ENCODE measurements at places on chromosomes 7 and 10.

GRCh38 chr10:1935912-1936311, 198.6 kb upstream of the ADARB2 start:
- DNase-seq, result no peak

GRCh38 chr10:6305401-6306321, 102.9 kb downstream of the PFKFB3 start:
- no peak for DNase-seq

DNA sequence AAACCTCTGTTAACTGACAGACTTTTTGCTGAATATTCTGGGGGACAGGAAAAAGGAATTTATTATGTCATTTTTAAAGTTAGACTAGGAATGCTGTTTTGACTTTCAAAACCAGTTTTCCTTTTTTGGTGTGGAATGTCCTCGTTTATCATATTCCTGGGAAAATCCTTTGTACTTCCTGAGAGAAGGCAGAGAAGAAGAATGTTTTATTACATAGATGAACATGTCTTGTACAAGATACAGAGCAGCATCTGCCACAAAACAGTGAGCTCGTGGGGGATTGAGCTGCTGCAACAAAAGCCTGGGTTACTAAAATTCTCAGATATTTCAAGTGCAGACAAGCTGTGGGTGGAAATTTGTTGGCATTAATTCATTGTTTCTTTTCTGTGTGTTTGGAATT, 20.2 kb downstream of the MCU start:
- DNase-seq, result no peak

DNA sequence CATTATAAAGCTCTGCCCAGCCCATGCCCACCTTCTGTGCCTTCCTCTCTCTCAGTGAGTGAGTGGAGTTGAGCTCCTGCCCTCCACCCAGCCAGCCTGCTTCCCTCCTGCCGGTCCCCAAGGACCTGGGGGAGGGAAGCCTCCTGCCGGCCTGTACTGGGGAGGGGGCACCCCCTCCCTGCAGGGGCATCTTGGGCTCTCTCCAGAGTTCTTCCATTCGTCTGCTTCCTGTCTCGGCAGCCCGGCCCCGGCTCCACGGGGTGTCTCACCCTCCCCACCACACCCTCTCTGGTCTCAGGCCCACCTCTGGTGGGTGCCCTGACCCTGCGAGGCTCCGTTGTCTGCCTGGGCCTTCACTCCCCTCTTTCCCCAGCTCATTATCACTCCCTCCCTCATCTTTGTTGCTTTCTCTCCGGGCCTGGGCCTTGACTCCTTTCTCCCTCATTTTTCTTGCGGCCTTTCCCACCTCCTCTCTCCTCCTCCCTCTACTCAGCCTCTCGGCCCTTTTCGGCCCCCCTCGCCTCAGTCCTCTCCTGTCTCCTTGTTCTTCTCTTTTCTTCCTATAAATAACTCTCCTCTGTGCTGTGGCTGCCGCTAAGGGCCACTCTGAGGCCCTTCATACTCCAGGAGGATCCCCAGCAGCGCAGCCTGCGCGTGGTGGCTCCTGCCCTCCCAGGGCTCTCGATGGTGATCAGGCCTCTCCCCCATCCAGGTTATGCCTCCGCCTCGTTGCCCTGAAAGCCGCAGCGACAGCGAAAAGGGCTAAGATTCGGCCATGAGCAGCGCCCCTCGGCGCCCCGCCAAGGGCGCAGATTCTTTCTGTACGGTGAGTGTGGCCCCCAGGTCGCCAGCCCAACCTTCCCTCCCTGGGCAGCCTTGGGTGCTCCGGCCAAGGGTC, 2.1 kb downstream of the SLC4A2 start:
- no peak for DNase-seq

GRCh38 chr7:55254242-55254595, 110.9 kb upstream of the LANCL2 start:
- no peak for DNase-seq

GRCh38 chr10:48214716-48215485, 59.6 kb downstream of the FRMPD2 start:
- no peak for DNase-seq

DNA sequence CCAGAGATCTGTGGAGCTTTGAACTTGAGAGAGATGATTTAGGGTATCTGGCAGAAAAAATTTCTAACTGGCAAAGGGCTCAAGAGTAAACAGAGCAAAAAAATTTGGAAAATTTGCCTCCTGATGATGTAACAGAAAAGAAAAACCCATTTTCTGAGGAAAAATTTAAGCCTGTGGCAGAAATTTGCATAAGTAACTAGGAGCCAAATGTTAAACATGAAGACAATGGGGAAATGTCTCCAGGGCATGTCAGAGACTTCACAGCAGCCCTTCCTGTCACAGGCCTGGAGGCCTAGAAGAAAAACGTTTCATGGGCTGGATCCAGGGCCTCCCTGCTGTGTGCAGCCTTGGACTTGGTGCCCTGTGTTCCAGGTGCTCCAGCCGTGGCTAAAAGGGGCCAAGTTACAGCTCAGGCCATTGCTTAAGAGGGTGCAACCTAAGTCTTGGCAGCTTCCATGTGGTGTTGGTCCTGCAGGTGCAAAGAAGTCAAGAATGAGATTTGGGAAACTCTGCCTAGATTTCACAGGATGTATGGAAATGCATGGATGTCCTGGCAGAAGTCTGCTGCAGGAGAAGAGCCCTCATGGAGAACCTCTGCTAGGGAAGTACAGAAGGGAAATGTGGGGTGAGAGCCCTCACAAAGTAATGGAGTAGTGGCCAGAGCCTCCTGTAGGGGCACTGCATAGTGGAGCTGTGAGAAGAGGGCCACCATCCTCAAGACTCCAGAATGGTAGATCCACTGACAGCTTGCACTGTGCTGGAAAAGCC, 8.1 kb downstream of the SEMA3D start:
- DNase-seq, result no peak

DNA sequence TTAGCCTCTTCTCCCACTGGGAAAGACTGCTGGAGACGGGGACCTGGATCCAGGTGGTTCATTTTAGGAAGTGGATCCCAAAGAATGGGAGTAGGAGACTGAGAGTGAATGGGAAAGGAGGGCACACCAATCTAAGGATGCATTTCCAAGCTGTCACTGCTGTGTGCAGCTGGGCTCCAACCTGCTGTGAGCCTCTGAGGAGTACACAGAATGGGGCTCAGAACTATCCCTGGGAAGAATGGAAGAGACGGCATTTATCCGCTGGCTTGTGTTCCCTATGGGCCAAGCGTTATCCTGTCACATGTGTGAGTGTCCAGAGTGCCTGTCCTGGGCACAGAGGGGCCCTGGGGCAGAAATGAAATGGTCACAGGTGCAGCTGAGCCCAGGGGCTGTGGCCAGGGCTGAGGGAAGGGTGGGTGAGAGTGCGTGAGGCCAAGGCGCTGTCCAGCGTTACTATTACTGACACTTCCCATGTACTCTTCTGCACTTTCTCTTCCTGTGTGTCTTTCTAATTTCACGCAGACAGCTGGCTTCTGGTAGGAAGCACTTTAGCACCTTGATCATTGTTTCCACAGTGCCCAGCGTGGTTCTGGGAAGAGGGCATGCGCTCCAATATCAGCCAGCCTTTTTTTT, 35.4 kb upstream of the PODXL start:
- no peak for DNase-seq

GRCh38 chr7:149845257-149845980, 7.2 kb downstream of the ZNF862 start:
- DNase-seq, result no peak

DNA sequence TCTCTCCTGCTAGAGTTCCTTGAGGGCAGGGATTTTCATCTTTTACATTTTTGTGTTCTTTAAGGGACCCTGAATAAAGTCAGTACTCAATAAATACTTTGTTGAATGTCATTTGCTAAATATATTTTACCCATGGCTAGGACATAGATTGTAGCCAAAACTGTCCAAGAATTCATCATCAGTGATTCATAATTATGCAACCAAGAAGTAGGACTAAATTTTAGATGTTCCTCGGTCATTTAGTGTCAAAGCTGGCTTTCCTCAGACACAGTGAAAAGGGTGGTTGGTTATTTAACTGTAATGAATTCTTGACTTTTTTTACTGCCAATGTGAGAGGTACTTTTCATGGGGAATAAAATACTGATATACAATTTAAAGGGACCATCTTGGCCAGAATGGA, 3.3 kb downstream of the NUDT13 start:
- no peak for DNase-seq

DNA sequence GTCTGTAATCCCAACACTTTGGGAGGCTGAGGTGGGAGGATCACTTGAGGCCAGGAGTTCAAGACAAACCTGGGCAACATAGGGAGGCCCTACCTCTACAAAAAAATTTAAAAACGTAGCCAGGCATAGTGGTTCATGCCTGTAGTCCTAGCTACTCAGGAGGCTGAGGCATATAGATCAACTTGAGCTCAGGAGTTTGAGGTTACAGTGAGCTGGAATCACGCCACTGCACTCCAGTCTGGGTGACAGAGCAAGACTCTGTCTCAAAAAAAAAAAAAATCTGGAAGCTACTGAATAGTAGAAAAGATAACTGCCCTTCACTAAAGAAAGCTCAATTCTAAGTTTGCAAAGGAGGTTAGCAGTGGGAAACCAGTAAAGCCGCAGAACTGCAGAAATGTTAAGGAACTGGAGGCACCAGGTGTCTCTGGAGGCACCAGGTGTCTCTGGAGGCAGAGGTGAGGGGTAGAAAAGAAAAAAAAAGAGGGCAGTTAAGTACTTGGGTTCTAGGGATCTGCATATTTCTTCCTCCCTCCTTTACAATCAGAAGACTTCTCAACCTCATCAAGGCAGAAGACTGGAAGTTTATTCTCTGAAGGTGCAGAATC, 56.5 kb downstream of the RNLS start:
- DNase-seq, result no peak

GRCh38 chr7:23787272-23787671, 77.3 kb downstream of the STK31 start:
- DNase-seq, result no peak

- DNase-seq, result no peak
Observed at GRCh38 chr7:51013861-51014511, 231.3 kb upstream of the GRB10 start.

GRCh38 chr10:23081221-23081750, 14.1 kb upstream of the MSRB2 start:
- no peak for DNase-seq

GRCh38 chr7:51685794-51686193, 369.2 kb upstream of the COBL start:
- DNase-seq, result no peak

DNA sequence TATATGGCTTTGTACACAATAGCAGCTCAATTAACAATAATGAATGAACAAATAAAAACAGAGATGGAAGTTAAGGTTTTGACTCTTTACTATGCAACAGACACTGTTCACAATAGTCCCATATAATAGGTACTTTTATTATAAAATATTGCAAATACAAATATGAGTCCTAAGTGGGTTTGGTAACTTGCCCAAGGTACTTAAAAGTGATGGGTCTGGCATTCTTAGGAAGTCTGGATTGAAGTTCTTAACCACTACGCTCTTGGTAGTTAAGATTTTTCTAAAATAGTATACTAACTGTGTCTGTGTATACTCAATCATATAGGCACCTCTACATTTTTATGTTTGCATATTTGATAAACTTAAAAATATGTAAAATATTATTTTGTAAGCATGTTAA, 55.5 kb downstream of the HGF start:
- DNase-seq, result no peak

DNA sequence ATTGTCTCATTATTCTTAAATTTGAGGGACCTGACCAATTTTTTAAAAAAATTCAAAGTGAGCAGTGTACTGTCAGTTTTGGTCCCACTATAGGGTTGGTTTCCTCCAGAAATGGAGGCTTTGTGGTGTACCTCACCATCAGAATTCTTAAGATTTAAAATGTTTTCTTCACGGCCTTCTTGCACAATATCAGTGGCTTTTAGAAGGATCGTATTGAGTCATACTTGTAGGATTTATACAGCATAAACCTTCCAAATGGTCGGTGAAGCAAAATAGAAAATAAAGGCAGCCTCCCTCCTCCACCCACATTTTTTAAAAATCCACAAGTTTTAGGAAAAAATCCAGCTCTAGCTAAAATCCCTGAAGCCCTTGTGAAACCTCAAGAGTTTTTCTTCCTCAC, 126.4 kb downstream of the RNLS start:
- DNase-seq, result no peak

GRCh38 chr7:2018569-2019460, 213.9 kb downstream of the MAD1L1 start:
- no peak for DNase-seq

GRCh38 chr10:35563261-35563891, 41.8 kb upstream of the GJD4 start:
- peak; percentile 22 for DNase-seq

- DNase-seq, result no peak
Observed at GRCh38 chr10:11553773-11554381, 57.6 kb downstream of the USP6NL start.

DNA sequence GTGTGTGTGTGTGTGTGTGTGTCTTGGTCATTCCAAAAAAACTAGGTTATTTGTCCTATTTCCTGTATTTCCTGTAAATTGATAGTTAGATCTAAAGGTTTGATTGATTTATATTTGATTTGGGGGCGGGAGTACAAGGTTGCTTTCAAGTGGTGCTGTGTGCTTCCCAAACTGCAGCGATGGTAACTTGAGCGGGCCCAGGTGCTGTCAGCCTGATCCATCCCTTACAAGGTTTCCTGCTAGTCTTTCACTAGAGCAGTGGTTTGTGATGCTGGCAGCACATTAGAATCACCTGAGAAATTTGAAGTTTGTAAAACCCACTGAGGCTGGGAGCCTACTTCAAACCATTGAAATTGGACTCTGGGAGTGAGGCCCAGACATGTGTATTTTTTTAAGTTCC, 23.7 kb downstream of the ABCC2 start:
- no peak for DNase-seq

- peak; percentile 21 for DNase-seq
Observed at GRCh38 chr10:48306870-48307710, 613 bp downstream of the MAPK8 start.

- no peak for DNase-seq
Observed at GRCh38 chr10:73840403-73841060, 29.1 kb upstream of the NDST2 start.

- DNase-seq, result no peak
Observed at GRCh38 chr7:28580665-28581064, 168.3 kb downstream of the CREB5 start.

- no peak for DNase-seq
Observed at GRCh38 chr7:79063019-79063698, 390.3 kb downstream of the MAGI2 start.

- DNase-seq, result no peak
Observed at GRCh38 chr10:121919666-121920065, 8.2 kb downstream of the ATE1 start.

DNA sequence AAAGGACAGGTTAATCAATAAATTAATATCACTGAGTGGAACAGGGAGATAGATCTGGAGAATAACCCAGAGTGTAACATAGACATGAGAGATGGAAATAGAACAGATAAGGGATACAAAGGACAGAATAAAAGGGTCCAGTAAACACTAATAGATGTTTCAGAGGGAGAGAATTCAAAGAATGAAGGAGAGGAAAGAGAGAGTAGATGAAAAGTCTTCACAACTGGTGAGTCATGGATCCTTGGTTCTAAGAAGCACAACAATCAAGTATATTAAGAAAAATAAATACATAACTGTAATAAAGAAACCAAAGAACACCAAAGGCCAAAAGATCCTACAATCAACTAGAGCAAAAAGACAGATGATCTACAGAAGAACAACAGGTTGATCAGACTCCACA, 66.3 kb downstream of the BEND7 start:
- DNase-seq, result no peak

Measured in activated CD4-positive, alpha-beta T cell treated with anti-CD3 and anti-CD28 coated beads, Interleukin-2, amount 50 U/mL, for 24 hours (primary cell).